ENCODE measurements at places on chromosomes 7 and 10.

- no peak for DNase-seq
Measured at GRCh38 chr7:2710286-2710655, 22.3 kb downstream of the AMZ1 start.

- no peak for DNase-seq
Measured at GRCh38 chr7:141102436-141102835, 28.6 kb downstream of the TMEM178B start.

DNA sequence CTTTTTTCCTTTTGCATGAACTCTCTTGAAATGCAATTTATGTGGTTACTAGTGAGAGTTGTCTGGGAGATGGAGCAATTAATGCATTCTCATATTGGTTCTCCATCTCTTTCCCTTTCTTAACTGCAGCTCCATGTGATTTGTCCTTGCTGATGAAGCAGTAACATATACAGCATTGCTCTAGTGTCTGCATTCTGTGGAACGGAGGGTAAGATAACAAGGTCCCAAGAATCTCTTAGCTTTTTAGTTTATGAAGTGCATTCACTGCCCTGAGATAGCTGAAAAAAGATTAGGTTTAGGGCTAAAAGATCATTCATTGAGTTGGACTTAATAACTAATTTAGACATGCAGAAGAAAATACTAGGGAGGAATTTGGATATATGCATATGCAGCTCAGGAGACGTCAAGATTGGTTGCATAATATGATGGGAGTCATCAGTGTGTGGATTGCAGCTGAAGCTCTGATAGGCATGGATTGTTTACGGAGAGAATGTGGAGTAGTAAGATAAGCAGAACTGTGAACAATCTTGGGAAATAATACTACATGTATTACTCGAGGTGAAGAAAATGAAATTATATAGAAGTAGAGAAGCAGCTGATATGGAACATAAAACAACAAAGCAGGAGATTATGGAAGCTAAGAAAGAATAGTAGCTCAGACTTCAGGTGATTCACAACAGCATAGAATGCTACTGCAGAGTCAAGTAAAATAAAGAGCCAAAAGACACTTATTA is 404.7 kb downstream of the ARL4A start:
- DNase-seq = no peak

GRCh38 chr7:28711114-28711513 is 247.0 kb downstream of the TRIL start:
- DNase-seq = no peak

GRCh38 chr10:93065675-93066543 is 5.3 kb downstream of the CYP26C1 start:
- no peak for DNase-seq

- DNase-seq = no peak
Measured at GRCh38 chr7:158613481-158613880, 25.9 kb upstream of the PTPRN2 start.

DNA sequence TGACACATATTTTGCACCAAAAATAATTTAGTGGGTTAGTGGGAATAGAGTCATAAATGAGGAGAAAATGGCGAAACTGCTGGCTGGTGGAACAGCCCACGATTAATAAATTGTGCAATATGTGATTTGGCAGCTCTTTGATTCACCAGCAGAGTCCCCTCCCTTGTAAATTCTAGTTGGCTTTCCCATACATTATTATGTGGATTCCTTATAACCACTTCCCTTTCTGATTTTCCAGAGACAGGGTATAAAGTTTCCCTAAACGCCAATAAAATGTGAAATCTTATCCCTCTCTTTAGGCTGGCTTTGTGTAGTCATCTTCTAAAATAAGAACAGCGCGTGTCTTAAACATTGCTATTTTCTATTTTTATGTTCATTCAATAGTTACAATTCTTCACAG is 149.4 kb upstream of the FERD3L start:
- no peak for DNase-seq

DNA sequence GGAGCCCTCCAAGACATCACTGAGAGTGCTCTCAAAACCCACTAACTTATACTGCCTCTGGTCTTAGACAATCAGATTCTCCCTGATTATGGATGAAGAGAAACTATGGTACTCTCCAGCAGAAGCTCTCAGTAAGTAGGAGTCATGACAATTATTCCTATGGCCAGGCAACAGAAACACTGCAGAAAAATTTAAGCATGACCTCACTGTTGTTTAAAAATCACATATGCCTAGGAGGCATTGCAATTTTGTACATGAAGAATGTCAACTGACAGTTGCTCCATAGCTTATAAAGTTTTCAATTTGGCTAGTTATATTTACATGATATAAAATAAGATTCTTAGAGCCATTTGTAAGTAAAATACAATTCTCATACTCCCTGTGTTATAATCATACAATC is 105.9 kb upstream of the LSM8 start:
- DNase-seq = no peak

- DNase-seq = no peak
Measured at GRCh38 chr10:664301-664700, 25.2 kb downstream of the DIP2C start.

GRCh38 chr7:24889611-24890010 is 90.4 kb downstream of the OSBPL3 start:
- DNase-seq = no peak

GRCh38 chr10:129594811-129595210 is 127.8 kb downstream of the MGMT start:
- no peak for DNase-seq

- no peak for DNase-seq
Measured at GRCh38 chr10:11058965-11059364, 41.3 kb downstream of the CELF2 start.

DNA sequence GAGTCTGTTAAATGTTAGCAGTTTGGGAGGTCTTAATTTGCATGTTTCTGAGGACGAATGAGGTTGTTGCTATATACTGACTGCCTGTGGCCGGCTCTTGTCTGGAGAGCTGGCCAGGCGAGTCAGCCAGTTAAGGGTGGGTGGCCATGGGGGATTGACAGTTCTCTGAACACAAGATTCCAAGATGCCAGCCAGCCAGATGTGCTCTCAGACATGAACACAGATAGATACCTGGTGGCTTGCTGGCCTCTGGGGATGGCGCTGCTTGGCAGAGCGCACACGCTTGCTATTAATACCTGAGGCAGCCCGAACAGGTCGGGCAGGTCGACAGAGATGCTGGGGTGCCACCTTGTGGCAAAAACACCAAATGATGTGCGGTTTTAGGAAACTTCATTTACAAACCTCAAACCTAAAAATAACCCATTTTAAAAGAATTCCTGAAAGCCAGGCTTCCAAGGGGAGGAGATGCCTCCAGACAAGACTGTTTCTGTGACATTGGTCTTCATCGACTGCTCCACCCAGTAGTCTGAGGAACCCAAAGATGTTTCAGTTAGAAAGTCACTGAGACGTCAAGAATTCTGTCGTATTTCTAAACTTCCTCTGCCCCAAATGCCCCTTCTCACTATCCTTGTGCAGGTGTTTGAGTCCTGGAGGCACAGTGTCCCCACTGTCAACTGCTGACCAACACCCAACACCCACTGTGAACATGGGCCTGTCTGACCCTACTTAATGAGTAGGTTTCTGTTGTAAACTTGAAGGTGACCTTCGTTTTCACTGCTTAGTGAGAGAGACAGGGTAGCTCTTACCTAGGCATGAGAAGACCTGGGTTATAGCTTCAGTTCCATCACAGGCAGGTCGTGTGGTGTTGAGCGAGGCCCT is 123.4 kb downstream of the NT5C2 start:
- peak; percentile 26 for DNase-seq

GRCh38 chr7:132574223-132574622 is 2.0 kb downstream of the PLXNA4 start:
- DNase-seq = no peak

GRCh38 chr7:18126281-18126680 is 98.6 kb upstream of the PRPS1L1 start:
- DNase-seq = no peak

- no peak for DNase-seq
Measured at GRCh38 chr7:1248143-1248915, 15.7 kb downstream of the UNCX start.

DNA sequence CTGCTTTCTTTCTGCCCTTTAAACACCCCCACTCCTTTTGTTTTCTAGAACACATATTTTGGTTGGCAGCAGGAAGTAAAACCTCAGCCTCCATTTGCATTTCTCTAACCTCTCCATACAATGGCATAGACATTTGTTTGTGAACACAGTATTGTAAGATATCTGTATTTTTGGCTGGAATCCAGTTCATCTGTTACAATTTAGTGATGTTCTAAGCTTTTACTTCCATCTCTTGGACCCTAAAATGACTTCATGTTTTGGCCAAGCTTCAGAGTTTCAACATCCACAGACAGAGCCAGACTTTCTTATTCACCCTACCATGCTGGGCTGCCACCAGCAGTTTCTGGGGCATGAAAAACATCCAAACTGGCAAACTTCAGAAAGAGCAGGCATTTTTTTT is 21.1 kb upstream of the AUTS2 start:
- DNase-seq = no peak

DNA sequence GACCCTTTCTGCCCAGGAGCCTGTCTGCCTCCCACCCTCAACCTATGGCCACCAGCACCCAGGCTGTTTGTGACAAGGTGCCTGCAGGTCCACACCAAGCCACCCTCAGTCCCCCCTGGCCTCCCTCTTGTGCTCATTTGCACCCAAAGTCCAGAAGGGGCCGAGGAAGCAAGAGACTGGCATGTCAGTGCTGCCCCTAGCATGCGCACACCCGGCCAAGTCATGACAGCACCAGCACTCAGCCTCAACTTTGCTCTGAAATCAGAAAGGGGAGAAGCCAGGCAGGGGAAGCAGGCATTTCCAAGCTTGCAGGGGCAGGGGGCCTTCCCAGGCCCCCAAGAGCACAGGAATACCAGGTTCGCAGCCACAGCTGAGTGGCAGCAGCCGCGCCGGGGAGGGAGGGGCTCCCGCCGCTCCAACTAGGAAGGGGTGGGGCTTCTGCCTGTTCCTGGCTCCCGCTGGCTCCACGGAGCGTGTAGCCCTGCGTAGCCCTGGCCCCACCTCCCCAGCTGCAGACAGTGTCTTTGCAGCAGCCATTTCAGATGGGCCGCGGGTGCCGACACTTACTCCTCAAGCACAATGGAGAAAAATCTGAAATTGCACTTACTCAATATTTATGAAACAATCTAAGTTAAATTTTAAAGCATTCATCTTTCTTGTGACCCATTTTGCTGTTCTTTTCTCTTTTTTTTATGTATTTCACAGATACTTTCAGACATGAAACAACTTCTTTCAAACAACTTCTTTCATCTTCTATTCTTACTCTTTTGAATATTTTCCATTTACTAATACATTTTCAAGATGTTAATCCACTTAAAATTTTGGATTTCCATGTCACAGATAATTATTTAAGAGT is 54.9 kb upstream of the ABCB5 start:
- DNase-seq = no peak

DNA sequence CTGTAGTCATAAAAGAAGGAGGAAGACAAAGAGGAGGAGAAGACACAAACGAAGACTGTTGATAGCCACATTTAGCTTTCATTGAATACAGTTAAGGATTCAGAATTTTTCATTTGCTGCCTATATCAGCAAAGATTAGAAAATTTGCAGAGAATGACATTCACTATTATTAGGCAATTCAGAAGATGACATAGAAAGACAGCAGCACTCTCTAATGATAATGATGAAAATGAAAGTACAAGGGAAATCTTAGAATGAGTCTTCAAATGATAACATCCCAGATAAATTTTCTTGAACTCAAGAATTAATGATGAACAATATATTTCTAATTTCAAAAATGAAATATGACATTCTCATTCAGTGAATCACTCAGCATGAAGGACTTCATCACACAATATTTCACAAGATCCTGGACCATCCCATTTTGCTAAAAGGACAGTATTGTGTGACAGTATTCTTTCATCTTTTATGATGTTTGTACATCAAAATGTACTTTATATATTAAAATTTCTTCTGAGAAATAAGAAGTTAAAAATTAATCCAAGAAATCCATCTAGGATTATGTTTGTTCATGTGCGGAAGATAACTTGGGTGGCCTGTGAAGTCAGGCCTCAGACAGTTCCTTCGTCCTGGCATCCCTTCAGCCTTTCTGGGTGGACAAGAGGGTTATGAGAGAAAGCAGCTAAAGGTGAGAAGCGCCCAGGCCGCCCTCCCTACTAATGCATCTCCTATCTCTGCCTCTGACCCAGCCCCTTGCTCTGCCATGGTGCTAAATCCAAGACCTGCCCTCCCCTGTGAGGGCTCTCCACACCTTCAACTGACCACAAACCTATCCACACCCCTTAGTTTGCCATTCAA is 47.4 kb upstream of the CAMK2B start:
- no peak for DNase-seq

GRCh38 chr7:38429057-38429456 is 155.6 kb upstream of the TARP start:
- DNase-seq = no peak

Data from tibial nerve (tissue), 4 donors.